ENCODE measurements at places on chromosomes 11 and 22.

GRCh38 chr22:19750507-19751490 lies 9.8 kb upstream of the TBX1 start:
- DNase-seq, result peak; percentile 27

GRCh38 chr22:23752090-23752691 lies 1.3 kb upstream of the ZNF70 start:
- DNase-seq, result no peak

DNA sequence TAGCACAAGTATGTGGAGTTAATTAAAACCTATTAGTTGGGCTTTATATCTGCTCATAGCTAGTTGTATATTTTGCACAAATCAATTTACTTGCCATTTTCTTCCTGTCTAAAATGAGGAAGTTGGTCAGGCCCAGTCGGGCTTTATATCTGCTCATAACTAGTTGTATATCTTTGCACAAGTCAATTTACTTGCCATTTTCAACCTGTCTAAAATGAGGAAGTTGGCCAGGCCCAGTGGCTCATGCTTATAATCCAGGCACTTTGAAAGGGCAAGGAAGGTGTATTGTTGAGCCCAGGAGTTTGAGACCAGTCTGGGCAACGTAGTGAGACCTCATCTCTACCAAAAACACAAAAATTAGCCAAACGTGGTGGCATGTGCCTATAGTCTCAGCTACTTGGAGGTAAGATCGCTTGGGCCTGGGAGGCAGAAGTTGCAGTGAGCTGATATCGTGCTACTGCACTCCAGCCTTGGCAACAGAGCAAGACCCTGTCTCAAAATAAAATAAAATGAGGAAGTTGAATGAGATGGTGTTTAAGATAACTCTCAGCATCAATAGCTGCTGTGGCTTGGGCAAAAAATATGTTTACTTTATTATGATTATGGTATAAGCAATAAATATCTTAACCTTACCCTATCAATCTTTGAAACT lies 1558.6 kb upstream of the RAG2 start:
- DNase-seq, result no peak

GRCh38 chr11:123054301-123055065 lies 7.5 kb downstream of the HSPA8 start:
- DNase-seq, result peak; percentile 45

GRCh38 chr22:42269432-42270175 lies 849 bp downstream of the TCF20 start:
- DNase-seq, result no peak

DNA sequence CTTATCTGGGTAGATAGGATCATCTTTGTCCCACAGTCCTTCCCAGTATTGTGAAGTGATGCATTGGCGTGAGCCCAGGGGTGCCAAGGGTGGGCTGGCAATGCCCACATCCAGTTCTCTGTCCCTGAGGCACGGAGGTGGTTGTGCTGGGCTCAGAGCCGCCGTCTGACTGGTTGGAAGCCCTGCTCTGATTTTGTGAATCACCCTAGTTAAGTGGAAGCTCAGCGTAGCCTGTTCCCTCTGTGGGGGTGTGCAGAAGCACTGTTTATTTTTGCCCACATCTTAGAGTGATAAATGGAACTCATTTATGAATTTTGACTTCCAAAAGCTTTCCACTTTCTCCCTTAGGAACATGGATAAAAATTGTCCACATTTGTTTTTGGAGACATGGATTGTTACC lies 13.6 kb downstream of the BCR start:
- DNase-seq, result no peak

GRCh38 chr22:23279781-23280180 lies 99.5 kb downstream of the BCR start:
- DNase-seq, result no peak

DNA sequence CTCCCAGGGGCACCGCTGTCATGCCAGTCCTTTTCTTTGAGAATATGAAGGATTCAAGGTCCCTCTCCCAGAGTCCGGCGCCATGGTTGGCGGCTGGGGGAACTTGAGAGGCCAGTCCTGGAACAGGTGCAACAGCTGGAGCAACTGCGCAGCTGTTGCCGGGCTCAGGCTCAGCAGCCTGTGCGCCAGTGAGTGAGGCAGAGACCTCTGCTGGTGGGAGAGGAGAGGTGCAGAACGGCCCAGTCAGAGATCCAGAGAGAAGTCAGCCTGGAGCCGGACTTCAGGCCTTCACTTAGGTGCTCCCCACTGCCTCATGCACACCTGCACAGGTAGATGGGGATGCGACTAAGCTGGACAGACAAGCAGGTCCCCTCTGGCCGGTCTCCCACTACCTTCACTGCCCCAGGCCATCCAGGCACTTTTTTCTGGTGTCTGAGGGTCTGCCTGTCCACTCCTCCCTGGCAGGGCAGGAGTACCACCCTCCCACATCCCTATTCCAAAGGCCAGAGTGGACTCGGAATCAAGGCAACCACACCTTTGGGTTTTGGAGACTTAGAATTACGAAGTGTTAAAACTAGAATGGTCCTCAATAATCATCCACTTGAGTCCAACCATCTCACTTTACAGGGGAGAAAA lies 4.6 kb downstream of the CHRDL2 start:
- peak; percentile 54 for DNase-seq

DNA sequence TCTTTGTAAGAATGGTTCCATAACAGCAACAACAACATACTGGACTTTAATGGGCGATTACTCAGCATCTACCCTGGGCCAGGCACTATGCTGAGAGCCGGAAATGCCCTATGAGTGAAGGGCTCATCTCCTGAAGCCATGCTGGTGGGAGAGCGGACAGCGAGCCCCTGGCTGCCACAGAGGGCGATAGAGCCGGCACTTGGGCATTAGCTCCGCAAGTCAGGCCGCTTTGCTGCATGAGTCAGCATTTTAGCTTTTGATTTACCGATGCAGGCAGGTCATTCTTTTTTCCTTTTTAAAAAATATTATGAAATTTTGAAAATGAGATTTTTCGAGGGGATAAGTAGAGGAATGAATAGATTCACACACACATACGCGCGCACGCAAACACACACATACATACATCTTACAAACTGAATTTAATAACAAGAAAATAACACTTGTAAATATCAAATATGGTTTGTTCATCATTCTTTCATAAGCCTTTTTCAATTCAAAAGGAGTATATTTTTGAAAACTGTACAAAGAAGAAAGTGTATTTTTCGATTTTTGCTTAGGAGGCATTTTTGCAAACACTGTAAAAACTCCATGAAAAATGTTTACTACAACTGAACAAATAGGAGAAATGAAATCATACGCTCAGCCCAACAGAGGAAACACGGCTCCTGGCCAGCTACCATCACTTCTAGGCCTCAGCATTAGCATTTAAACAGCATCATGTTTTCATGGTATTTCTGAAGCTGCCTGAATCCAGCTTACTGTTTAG lies 667.3 kb downstream of the OPCML start:
- no peak for DNase-seq

Data from A172 (cell line).